Endothelial cell of umbilical vein (primary cell): ENCODE measurements at places on chromosomes 1 and 21. TPM values are rescaled to one million over a fixed set of nuclear protein-coding genes. Genes with fewer than 3 reads are reported as not detected.

NES gene
- polyA plus RNA-seq: 15.5 and 19.4 TPM in 2 replicates

KRTAP20-4 gene
- not detected in 2 replicates for polyA plus RNA-seq

HOOK1 gene
- polyA plus RNA-seq: not detected in 2 replicates

C2CD4D gene
- polyA plus RNA-seq: 0.05 TPM in 1 of 2 replicates, not detected in the other

KCNC4 gene
- 6.7 and 7.3 TPM in 2 replicates for polyA plus RNA-seq
